ENCODE measurements at places on chromosomes 1 and 21.

- no peak for DNase-seq
These were observed 653.9 kb upstream of the CAMK1G start for GRCh38 chr1:208929575-208929974.

DNA sequence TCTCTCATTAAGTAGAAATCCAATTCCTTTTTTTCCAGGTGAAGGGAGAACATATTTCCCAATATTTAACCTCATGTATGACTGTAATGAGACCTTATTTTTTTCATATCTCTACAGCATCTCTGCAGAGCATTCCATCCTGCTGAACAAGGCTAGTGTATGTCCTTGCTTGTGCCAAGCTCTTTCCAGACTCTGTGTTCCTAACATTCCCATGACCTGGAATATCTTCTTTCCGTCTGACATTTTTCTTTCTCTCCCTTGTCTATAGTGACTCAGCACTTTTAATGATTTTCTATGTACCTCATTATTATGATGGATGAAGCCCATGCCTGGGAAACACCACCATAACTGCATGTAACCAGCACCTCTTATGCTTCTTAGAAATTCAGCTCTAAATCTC lies 278.3 kb upstream of the NRIP1 start:
- DNase-seq, result no peak

- DNase-seq, result no peak
These were observed 9.3 kb downstream of the KANK4 start for GRCh38 chr1:62309906-62310305.

GRCh38 chr1:209802117-209802779 lies 3.7 kb downstream of the IRF6 start:
- no peak for DNase-seq

DNA sequence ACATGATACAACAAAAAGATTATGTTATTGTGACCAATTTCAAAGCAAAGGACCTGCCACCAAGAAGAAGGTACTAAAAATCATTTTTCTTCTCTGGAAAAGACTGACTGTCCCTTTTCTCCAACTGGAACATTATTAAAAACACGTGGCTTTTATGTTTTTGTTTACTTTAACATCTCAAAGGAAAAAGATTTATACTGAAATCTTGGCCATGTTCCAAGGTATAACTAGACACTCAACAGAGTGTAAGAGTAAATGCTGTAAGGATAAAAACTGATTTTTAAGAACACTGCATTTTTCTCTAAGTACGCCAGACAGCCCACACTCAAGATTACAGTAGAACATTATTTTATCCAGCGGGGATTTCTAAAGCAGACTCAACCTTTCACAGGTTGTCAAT lies 62.1 kb downstream of the BRWD1 start:
- no peak for DNase-seq

DNA sequence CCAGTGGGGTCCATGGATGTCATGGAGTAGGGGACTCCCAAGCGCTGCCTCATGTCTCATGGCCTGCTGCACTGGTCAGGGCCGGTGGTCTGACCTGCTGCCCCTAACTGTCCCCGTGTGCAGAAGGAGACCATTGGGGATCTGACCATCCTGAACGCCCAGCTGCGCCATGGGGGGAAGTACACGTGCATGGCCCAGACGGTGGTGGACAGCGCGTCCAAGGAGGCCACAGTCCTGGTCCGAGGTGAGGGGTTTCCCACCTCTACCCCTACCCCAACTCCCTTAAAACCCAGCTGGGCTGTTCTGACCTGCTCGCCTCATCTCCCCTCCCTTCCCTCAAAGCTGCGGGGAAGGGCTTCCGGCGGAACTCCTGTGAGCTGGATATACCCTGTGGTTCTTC lies 18.6 kb downstream of the TMEM81 start:
- no peak for DNase-seq

DNA sequence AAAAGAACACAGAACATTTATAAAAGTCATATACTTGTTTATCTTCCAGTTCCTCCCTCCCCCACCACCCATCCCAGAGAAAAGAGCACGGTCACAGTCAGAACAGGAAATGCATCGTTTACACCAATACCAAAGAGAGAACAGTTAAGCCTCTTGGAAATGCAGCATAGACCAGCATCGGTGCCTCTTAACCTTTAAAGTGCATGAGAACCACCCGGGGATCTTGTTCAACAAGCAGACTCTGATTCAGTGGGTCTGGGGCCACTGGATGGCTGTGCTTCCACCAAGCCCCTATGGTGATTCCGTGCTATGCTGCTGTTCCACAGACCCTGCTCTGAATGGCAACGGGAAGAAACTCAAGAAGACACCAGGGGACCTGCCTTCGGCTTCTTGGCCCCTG lies 19.2 kb downstream of the FAM89A start:
- no peak for DNase-seq

GRCh38 chr1:246435421-246436041 lies 71.5 kb downstream of the SMYD3 start:
- DNase-seq, result peak; percentile 86

DNA sequence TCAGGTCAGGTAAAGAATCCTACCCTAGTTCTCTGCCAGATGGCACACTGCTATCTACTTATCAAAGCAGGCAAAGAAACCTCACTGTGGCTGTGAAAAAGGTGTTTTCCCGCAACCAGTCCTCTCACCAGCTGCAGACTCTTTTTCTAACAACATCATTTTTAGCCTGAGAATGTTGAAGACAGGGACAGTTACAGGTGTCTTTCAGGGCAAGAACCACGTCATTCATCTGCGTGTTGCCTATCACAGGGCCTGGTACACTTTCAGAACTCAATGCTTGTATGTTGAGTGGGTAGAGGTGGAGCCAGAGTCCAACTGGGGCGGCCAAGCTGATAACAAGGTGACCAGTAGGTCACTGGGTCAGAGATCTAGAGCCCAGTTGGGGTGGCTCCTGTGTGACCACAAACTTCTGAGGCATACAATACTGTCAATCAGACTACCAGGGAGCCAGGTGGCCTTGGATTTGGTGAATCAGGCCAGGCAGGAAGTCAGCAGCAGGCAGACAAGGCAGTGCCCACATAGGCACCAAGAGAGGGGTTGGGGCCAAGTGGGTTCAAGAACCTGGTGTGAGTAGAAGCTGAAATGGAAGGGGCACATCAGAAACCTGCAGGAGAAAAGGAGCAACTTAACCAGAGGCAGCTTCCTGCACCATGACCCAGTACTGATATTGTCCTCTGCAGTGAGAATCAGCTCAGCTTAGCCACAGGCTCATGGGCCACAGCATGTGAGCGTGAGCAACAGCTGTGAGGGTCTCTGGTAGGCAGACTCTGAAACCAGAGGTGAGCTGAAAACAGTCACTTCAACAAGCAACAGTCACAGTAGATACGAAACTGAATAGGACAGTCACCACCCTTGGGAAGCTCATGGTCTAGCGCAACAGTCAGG lies 123.6 kb downstream of the DTL start:
- DNase-seq, result no peak

GRCh38 chr1:28246427-28246832 lies 10.5 kb downstream of the ATP5IF1 start:
- peak; percentile 55 for DNase-seq

GRCh38 chr1:119040906-119041305 lies 52.8 kb upstream of the TBX15 start:
- no peak for DNase-seq

DNA sequence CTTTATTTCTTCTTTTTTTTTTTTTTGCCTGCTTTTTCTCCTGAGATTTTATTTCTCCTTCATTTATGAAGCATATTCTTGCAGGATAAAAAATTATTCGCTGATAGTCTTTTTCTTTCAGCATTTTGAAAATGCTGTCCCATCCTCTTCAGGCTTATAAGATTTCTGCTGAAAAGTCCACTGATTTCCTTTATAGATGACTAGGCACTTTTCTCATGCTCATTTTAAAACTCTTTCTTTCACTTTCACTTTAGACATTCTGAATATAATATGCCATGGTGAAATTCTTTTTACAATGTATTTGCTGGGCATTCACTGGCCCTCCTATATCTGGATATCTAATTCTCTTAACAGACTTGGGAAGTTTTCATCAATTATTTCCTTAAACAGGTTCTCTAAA lies 25.5 kb upstream of the GTF2B start:
- DNase-seq, result no peak

DNA sequence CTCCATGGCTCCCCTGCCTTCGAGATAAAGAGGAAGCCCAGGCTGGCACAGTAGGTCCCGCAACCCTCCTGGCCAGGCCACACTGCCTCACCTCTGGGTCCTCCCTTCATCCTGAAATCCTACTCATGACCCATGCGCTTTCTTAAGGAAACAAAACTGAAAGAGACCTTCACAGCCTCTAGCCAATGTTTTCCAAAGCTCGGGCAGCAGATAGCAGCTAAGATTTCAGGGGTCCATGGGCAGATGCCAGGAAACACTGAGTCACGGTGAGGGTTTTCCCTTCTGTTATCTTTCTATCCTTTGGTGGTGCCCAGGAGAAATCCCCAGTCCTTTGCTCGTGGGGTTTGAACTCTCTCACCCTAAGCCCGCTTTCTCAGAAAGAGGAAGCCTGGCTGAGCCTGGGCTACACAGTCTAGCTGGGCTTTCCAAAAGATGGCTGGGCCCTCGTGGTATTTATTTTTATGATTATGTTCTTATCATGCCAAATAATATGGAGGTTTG lies 26.6 kb downstream of the TTC39A start:
- DNase-seq, result peak; percentile 50

GRCh38 chr1:223750730-223751570 lies 38.6 kb downstream of the CAPN2 start:
- no peak for DNase-seq

- DNase-seq, result no peak
These were observed 6.2 kb downstream of the PGLYRP3 start for GRCh38 chr1:153306303-153307220.

DNA sequence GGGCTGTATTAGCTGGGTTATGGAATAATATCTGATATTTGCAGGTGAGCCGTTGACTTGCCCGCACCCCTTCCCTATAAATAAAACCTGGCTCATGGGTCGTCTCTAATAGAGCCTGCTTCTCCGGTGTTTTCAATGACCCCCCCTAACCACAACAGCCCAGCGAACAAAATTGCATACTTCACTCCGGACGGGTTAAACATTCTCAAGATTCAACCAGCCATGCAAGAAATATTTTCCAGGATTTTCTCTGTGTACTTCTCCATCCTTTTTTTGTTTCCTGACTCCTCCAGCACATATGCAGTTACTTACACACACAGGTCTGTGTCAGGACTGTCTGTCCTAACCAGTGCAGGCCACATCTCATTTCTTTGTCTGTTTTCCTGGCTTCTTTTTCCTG lies 267.7 kb downstream of the ZNF648 start:
- DNase-seq, result peak; percentile 33

- peak; percentile 32 for DNase-seq
These were observed at the start of gene AIM2 for GRCh38 chr1:159076438-159077119. Gene AIM2, minus strand, starts transcription at chr1:159076766. Its CDS starts 3,267 bp downstream, at chr1:159073499.

DNA sequence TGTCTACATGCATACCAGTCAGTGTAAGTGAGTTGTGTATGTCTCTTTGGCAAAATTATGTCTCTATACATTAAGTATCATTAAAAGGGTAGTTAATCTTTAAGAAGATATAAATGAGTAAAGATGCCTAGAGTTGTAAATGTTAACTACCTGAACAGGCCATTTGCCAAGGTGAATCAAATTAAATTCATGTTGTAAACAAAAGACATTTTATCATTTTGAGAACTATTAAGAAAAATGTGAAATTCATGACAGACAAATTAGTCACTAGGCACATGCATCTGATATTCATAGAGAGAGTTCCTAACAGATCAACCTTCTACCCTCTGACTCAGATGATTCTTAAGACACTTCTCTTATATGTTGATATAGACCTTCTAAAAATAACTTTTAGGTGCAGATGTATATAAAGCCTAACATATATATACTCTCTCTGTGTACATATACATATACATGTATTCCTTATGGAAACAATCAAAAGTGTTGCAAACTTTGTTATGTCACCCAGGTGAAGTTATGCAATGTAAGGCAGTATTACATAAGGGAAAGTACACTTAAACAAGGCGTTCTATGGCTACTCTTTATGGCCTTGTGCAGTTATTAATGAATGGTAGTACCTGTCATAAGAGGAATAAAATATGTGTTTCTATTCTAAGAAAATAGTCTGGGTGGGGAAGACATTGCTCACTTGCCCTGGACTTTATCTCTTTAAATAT lies at the start of gene TMPRSS15:
Gene TMPRSS15, minus strand, starts transcription at position 51 of the 716 bp plus-strand sequence. CDS start 163 bp downstream, outside the sequence.
- DNase-seq, result no peak

GRCh38 chr1:29298246-29298645 lies 61.9 kb downstream of the PTPRU start:
- DNase-seq, result no peak

- DNase-seq, result no peak
These were observed 27.0 kb downstream of the SIM2 start for GRCh38 chr21:36725793-36726386.

GRCh38 chr1:1462318-1462966 lies 9.1 kb upstream of the ATAD3B start:
- DNase-seq, result peak; percentile 6

DNA sequence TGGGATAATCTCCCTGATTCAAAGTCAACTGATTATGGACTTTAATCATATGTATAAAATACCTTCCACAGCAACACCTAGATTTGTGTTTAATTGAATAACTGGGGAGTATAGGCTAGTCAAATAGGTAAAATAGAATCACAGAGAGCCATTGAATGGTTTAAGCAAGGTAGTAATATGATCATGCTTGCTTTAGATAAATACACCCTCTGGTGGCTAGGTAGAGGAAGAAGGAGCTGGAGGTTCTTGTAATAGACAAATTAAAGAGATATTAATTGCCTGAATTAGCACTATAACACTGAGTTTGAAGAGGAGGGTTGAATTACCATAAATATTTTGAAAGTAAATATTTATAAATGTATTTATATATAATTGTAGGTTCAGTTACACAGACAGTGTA lies 40.3 kb downstream of the DIRAS3 start:
- peak; percentile 19 for DNase-seq

DNA sequence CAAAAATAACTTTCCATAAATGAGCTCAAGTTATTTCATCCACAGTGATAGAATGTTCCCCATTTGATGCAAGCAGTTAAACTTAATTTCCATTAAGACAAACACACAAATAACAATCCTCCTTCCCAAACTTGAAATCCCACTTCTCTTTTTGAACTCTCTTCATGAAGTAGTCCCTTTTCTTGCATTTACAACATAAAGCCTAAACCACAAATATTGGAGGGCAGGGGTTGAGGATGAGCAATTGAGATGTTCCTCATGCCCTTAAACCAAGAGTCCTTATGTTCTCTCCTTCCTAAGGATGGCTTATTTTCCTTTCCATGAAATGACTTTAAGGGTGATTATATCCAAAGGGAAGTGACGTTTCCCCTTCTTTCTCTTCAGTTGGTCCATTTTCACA lies 228.8 kb downstream of the DISC1 start:
- no peak for DNase-seq

DNA sequence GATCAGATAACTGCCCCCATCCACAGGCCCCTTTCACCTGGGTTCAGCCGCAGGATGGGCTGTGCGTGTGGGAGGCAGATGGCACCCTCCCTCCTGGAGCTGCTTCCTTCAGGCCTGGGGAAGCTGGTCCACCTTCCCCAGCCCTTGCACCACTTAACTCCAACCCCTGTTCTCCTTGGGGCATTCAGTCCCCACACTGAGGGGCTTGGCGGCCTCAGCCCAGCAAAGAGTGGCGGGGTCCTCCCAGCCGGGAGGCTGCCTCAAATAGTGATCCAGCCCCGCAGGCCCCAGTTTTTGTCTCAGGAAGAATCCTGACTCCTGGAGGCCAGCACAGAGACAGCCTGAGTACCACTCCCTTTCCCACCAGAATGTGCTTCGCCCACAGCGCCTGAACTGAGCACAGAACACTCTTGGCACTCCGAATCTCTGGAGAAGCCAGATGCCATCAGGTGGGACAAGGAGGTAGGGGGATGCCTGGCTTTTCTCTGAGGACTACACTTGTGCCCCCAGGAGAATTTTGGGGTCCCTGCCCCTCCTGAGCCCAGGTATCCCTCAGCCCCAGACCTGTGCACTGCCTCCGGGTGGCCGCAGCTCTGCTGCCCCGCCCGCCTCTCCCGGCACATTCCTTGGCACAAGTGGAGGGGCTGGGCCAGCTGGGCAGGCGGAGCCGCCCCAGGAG lies 936 bp downstream of the PAQR6 start:
- DNase-seq, result no peak

Data from RCC 7860 (cell line).